ENCODE measurements at places on chromosomes 5 and 9. TPM values are rescaled to one million over a fixed set of nuclear protein-coding genes. Genes with fewer than 3 reads are reported as not detected.

GRCh38 chr9:93329629-93330280 is 121.7 kb upstream of the FAM120A start:
- DNase-seq: peak; percentile 25

GRCh38 chr9:27090711-27091110 is 18.3 kb upstream of the TEK start:
- no peak for DNase-seq

DNA sequence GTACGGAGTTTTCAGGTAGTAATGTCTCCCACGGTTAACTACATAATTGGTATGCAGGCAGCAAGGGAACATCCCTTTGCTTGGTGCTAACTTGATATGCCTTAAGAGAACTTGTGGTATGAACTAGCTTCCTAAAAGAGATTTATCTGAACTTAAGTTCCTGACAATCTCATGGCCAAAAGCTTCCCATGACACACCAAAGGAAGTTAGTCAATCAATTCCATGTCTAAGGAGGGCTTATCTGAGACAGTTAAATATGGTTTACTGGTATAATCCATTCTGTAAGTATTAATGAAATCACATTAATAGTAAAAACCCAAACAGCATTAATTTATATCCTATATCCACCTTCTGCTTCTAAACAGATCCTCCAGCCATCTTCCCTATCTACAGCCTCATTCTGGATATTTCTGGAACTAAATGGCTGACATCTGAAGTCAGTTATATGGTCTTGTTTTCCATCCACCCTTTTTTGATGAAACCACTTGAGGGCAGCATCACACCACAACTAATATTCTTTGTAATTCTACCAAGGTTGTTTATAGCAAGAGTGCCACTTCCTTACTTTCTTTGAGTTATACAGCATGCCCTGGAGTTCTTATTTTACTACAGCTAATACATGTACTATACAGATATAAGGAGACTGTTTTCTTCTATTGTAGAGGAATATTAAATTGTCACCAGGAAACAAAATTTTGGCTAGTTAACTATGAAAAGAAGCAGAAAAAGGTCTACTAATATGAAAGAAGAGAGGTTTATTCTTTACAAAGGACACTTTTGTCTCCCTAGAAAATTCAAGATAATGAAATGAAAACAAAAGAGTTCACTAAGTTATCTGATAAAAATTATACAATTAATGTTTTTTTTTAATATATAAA is 34.7 kb downstream of the SHOC1 start:
- peak; percentile 61 for DNase-seq

- no peak for DNase-seq
Measured at GRCh38 chr5:120510098-120510637, 46.1 kb downstream of the PRR16 start.

The SPATA31A5 gene
- not detected for total RNA-seq

- DNase-seq: no peak
Measured at GRCh38 chr9:5736563-5737346, 96.2 kb downstream of the ERMP1 start.

DNA sequence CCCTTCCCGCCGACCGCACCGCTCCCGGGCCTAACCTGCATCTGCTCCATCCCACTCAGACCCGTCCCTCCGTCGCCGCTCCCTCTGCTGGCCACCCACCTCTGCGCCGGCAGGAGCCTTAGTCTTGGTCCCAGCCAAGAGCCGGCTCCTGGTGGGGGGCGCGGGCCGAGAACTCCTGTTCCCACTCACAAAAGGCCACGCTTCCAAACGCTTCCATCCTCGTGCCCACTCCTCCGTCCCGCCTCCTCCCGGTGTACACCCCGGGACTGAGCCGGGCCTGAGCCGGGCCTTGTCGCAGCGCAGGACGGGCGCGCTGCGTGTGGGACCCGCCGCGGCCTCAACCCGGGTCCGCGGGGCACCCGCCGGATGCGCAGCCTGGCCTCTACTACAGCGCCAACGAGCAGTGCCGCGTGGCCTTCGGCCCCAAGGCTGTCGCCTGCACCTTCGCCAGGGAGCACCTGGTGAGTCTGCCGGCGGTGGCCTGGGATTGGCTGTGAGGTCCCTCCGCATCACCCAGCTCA is 7.5 kb downstream of the ADAMTS13 start:
- DNase-seq: peak; percentile 22

GRCh38 chr9:16337322-16338029 is 533.0 kb downstream of the BNC2 start:
- no peak for DNase-seq

DNA sequence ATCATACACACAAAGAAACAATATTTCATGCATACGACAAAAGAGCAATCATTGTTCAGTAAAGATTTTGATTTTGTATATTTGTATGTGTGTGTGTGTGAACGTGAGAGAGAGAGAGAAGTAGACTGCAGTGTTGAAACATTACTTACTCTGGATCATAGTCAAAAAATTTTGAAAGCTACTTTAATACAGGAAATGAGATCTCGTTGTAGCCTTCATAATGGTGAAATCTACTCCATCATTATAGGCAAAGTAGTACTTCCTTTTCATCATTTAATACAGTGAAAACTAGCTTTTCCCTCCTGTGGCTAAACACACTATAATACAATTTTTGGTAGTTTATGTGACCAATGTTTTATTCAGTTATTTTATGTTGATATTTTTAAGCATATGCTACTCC is 1427.7 kb upstream of the C9orf72 start:
- DNase-seq: no peak

The C9 gene
- total RNA-seq: not detected

The ORM2 gene
- 1.9 TPM for total RNA-seq

DNA sequence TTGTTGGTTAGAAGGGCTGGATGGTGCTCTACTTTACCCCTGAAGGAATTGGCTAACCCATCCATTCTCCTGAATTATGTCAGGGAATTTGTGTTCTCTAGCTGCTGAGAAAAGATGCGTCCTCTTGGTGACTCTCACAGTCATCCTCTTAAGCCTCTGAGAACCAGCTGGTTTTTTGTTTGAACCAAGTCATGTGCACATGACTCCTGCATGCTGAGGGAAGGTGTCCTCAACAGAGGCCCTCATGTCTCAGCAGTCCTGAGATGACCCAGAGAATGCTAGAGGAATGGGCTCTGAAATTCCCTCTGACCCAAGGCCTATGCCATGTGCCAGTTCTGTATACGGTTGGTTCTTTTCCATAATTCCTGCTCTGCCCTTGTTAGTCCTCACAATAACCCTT is 10.4 kb upstream of the C5orf63 start:
- no peak for DNase-seq

The LCN10 gene
- 14.8 TPM for total RNA-seq

The CDO1 gene
- total RNA-seq: 20.0 TPM

DNA sequence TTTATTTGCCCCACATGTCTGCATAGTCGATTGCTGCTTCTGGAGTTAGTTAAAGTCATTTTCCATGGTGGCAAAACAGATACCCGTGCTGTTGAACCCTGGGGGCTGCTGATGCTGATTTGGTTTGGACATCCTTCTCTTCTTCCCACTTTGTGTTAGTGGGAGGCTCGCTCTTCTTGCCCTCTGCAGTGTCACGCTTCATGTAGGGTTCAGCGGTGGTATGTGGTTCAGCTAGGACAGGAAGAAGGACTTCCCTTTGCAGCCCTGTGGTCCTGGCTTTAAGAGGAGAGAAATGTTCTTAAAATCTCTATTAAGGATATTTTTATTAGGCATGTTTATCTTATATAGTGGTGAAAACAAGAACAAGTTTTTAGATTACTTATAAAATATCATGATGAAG is 36.2 kb downstream of the SLC36A1 start:
- DNase-seq: no peak

GRCh38 chr9:95852059-95853032 is 23.1 kb upstream of the ERCC6L2 start:
- no peak for DNase-seq

DNA sequence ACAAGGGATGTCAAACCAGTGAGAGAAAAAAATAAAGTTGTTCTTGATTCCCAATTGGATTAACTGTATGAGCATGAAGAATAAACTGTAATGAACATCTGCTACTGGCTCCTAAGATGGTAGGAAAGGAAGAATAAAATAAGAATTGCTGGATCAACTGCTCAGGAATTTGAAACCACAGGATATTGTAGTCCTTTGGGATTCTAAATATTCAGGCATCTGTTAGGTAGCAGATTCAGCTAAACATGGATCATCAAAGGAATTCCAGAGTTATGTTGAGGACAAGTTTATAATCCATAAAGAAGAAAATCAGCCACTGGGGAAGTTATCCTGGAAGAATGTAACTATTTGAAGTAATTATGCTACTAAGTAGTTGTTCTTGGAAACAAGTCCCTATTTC is 65.8 kb downstream of the ISL1 start:
- DNase-seq: no peak

DNA sequence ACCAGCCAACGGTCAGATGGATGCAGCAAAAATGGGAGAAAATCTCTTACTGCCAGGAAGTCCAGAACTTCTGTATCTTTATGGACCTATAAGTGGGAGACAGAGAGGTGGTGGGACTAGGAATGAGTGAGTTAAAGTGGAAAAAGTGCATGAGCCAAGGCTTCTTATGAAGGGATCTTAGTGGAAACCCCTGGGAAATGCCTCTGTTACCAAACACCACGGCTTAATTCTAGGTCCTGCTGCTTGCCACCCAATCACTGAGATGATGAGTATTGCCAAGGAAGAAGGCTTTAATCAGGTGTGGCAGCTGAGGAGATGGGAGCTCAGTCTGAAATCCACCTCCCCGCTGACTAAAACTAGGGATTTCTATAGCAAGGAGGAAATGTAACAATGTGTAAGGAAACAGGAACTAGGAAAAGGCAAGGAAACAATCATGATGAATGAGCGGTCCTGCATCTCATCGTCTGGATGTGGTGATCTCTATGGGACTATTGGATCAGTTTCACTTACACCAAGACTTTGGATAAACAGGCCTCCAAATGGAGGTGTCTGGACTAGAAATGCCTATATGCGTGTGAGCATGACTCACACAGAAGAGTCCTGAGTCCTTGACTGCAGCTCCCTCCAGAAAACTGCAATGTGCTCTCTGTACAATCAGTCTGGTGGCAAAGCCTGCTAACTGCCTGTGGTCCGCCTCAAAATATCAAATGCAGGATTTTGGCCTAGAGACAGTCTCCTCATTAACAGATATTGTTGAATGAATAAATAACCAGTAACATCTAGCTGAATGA is 98.2 kb upstream of the PRR16 start:
- DNase-seq: no peak

- DNase-seq: no peak
Measured at GRCh38 chr5:174426388-174426787, 298.0 kb upstream of the MSX2 start.

- no peak for DNase-seq
Measured at GRCh38 chr5:5522336-5522735, 99.9 kb downstream of the ICE1 start.

DNA sequence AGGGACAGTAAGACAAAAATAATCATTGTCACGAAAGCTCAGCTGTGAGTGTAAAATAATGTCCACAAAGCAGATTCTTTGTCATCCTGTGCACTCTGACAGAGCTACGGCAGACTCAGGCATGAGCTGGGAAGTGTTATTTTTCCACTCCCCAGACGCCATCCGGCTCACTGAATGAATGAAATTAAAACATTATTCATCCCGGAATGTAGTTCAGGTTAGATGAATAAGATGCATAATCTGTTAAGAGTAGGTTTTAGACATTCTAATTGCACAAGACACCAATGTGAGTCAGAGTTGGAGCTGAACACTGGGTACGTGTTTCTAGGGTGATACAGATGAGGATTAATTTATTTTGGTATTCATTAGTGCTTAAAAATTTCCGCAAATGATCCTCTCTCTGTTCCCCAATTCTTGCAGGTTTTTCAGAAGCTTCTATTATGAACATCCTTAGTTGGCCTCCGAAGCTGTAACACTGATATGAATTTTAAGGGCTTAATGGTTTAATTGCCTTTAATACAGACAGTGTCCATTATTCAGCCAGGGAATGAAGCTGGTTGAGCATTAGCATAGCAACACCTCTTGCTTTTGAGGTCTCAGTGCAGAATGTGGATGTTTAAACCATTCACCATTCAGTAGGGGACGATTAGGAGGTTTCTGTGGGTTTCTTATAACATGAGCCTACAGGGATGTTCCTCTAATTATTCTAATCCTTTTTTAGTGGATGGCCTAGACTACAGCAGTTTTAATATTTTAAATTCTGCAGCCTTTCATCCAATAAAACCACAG is 65.6 kb upstream of the FRRS1L start:
- no peak for DNase-seq

The LVRN gene
- not detected for total RNA-seq

The KIF12 gene
- 8.4 TPM for total RNA-seq

- no peak for DNase-seq
Measured at GRCh38 chr9:112831969-112832368, 58.7 kb downstream of the SLC46A2 start.

The SLC45A2 gene
- total RNA-seq: not detected

DNA sequence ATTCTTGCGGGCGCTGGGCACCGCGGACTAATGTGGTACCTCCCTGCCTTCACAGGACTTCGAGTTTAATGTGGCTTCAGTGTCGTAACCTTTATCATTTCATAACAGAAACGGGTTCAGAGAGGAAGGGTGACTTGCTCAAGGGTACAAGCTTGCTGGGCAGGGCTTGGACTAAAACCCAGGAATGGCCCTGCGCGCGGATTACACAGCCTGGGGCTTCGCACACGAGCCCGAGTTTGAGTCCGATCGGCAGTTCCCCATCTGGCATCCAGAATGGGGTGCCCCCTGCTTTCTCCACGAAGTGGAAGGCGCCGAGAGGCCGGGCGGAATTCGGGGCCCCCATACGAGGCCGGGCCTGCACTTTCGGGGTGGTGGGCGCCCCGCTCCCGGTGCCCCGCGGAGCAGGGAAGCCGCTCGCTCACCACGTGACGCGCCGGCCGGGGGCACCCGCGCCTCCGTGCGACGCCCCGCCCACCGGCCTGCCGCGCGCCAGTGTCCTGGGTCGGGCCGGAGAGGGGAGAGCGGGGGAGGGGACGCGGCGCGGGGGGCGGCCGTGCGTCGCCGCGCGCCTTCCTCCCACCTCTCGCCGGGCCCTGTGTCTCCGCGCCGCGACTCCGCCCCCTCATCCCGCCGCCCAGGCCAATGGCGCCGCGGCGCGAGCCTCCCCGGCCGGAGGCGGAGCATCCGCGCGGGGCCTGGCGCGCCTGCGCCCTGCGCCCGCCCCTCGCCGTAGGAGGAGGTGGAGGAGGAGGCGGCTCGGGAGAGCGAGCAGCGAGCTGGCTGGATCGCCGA is at the start of gene SET:
SET (plus strand) TSS at position 722 of the 792 bp plus-strand sequence. CDS start 361 bp downstream, outside the sequence.
- DNase-seq: peak; percentile 93

GRCh38 chr5:10702911-10703491 is 58.0 kb downstream of the DAP start:
- DNase-seq: peak; percentile 49

GRCh38 chr5:93039888-93040287 is 541.1 kb downstream of the NR2F1-AS1 start:
- no peak for DNase-seq

The NEUROG1 gene
- not detected for total RNA-seq

DNA sequence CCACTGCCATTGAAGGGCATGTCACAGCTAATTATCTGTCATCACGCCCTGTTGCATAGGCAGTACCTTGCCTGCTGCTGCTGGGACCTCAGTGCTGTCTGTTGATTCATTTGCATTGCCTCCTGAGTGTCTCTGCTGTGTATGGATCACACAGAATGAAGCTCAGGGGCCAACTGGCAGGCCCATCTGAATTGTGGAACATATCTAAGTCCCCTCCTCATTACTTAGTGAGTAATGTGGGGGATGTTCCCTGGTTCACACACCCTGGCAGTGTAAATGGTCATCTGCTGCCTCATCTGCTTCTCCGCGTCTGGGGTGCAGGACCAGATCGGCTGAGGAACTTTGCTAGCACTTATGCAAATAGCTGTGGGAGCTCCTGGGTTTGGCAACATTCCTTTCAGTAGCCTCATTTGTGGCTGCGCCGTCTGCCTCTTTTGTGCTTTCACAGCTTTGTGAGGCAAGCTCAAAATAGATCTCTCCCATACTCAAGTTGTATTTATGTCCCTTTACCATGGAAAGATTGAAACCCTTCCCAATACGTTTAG is 25.4 kb downstream of the TYRP1 start:
- DNase-seq: no peak

The EGFL7 gene
- total RNA-seq: 49.3 TPM

Data from prostate gland (tissue), 2 donors.